ENCODE measurements at places on chromosomes 4 and X.
A peak's percentile ranks its signal among the peaks of the same experiment; 100 is the strongest.

DNA sequence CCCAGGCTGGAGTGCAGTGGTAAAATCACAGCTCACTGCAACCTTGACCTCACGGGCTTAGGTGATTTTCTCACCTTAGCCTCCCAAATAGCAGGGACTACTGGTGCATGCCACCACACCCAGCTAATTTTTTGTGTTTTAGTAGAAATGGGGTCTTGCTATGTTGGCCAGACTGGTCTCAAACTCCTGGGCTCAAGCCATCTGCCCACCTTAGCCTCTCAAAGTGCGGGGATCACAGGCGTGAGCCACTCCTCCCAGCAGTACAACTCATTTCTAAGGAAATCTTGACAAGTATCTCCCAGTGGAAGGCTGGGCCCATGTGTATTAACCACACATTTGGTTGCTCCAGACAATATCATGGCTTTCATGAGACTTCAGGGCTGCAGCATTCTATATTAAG, 20.4 kb upstream of the PDLIM5 start:
- DNase-seq: no peak

- DNase-seq: no peak
Measured at GRCh38 chr4:154450966-154451365, 40.6 kb downstream of the DCHS2 start.

DNA sequence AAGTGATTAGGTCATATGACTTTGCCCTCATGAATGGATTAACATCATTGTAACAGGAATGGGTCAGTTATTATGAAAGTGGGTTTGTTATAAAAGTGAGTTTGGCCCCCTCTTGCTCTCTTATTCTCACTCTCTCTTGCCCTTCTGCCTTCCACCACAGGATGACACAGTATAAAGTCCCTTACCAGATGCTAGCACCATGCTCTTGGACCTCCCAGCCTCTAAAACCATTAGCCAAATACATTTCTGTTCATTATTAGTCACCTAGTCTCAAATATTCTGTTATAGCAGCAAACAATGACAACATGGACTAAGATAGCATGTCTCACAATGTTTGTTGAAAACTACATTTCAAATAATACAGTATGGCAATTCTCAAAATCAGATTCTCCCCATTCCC, 59.7 kb downstream of the RWDD4 start:
- DNase-seq: no peak

GRCh38 chr4:2757426-2757825, 1.3 kb upstream of the TNIP2 start:
- no peak for DNase-seq

GRCh38 chrX:132270021-132270420, 50.8 kb upstream of the RAP2C start:
- no peak for DNase-seq

DNA sequence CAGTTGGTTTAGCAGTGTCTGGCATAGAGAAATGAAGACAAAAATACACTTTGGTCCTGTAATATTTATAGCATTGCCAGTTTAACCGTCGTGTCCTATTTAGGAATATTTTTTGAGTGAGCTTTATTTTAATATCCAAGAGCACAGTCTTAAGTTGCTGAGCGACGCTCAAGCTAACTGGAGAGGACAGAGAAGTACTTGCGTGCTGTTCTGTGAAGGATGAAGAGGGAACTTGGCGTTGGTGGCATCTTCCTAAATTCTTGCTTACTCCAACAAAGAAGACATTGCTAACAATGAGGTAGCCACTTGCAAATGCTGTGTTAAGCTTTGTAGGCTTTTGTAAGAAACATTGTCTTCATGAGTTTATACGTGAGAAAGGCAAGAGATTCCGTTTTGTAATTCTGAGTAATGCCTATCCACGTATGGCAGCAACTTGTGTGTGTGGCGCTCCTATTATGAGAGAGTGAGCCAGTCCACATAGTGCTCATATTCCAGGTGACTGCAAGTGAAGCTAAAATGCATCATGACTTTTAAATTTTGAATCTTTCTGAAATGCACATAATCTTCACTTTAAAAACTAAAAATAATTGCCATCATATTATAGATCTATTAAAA, 50.6 kb downstream of the SYNPO2 start:
- DNase-seq: no peak

- no peak for DNase-seq
Measured at GRCh38 chr4:79255793-79256192, 70.1 kb downstream of the NAA11 start.

DNA sequence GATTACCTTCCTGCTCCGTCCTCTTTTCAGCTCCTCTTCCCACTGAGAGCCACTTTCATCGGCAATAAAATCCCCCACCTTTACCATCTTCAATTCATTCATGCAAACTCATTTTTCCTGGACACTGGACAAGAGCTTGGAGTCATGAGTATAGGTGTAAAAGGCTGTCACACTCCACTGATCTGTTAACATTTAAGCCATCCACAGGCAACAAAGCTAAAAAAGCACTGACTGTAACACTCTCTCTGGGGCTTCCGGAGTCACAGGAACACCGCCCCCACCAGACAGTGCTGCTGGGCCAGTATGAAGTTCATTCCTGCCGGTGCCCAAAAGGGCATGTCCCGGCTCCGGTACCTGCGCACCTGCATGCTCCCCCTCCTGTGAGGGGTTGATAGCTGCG, 38.5 kb downstream of the MAGEB5 start:
- no peak for DNase-seq

DNA sequence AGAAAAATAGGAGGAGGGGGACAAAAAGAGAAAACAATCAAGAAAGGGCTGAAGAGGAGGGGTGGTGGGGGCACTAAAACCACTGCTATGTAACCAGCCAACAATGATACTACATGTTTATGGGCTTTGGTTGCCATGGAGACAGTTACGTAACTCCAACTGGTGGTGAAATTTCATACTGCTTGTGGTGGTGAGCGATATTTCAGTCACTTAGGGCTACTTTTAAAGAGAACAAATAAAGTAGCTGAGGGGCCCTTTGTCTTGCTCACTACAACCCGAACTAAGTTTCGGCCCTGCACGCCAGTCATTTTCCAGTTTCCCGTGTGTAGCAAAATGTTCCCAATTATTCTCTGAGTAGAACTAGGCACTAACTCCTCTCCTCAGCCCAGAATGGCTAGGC, 275.2 kb upstream of the EDA2R start:
- DNase-seq: no peak

DNA sequence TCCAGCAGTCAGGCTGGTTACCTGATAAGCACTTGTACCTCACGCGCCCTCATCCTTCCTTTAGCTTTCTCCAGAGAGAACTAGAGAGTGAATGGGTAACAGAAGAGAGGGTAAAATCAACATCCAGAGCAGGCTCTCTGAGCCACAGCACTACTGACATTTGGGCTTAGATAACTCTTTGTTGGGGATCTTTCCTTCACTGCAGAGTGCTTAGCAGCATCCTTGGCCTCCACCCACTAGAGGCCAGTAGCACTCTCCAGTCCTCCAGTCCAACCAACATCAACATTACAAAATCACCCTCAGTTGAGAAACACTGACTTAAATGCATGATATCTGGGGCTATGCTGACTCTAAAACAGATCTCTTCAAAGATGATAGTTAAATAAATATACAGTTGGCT, 220.7 kb downstream of the TACR3 start:
- no peak for DNase-seq

- peak; percentile 31 for DNase-seq
Measured at GRCh38 chr4:15653864-15654592, 1.1 kb downstream of the FBXL5 start.

- no peak for DNase-seq
Measured at GRCh38 chr4:159463235-159463634, 360.4 kb downstream of the RAPGEF2 start.

DNA sequence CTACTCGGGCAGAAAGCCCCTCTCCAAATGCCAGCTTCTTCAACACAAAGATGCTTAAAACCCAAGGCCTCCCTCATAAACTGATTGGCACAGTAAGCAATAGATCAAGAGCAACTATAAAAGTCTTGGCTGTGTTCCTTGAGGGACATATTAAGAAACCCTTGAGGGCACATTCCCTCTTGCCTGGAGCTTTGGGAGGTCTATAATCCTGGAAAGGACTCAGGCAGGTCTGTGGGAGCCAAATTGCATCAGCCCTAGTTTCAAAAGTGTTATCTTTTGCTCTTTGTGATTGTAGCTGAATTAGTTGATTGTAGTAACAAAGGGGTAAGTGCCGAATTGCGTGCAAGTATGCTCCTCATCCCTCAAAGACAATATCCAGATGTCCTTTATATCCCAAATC, 18.6 kb upstream of the SETD7 start:
- DNase-seq: no peak

GRCh38 chr4:107799669-107800450, 24.9 kb upstream of the SGMS2 start:
- no peak for DNase-seq

DNA sequence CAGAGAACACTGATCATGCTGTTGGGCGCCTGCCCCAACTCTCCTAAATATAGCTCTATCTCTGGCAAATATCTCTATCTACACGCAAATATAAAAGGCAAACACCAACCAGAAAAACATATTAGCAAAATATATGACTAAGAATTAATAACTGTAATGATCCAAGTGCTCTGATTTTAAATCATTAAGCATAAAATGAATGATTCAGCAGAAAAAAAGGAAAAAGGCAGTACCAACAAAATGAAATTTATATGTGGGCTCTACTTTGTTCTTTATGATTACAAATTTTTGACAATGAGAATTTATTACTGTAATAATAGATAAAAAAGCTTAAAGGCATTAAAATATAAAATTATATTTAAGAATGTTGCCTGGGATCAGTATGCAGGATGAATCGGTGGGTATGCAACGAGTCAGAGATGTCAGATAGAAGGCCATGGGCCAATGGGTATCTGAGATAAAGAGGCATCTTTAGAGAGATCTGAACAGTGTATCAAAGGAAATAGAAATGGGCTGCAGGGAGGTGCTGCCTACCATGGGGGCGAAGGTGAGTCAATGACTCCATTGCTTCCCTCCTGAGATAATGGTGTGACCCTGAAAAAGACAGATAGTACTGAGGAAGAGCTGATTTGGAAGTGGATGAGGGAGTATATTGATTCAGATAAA, 234.8 kb downstream of the SCFD2 start:
- DNase-seq: peak; percentile 47

GRCh38 chr4:4368809-4369580, 17.9 kb upstream of the NSG1 start:
- DNase-seq: no peak

DNA sequence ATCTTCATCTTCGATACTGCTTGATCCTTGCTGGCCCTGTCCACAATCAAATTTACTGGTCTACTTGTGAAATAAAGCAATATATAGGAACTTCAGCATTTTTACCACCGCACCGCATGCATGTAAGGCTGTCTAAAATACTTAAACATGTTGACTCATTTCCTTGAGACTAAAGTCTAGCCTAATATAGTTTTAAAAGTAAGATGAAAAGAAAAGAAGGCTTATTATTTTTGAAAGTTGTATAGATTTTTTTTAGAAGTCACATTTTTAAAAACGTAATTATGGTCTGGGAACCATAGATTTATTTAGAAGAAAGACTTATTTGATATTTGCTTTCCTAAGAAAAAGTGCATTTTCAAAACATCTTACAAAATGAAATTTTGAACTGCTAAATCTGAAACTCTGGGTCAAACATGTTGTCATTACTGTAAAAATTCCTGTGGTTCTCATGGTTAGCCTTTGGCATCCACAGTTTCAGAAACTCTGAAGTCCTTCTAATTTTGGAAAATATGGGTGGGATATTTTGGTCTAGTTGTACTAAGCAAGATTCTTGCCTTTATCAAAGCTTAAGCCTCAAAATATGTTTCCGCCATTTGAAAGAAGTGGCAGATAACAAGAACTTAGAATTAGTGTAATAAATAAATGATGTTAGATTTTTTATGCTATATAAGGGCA, 423.5 kb upstream of the CTSO start:
- DNase-seq: no peak

DNA sequence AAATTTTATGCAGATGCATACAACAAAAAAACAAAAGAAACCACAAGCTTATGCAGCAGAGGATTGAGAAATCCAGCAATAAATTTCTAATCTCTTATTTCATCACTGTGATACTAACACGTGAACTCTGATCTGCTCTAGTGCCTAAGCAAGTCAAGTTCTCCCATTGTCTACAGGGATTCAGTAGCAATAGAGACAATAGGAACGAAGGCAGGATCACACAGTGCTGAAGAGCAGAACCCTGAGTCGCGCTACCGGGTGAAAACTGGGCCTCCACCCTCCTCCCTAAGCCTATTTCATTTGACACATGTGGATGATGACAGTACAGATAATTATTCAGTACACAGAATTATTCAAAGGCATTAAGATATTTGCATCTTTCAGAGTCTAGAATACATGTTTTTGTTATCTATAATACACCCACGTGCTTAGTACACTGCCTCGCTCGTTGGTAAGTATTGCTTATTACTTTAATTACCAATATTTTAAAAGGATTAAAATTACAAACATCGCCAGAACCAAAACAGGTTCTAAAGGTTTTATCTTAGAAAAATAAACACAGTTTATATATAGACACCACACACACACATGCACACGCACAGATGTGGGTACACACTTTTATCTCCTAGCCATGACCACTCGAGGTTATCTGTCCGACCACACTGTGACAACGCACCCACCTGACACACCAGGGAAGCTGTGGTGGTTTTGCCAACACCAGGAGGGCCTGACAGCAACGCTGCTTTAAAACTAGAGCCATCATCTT, 60.1 kb downstream of the RFC1 start:
- DNase-seq: no peak

DNA sequence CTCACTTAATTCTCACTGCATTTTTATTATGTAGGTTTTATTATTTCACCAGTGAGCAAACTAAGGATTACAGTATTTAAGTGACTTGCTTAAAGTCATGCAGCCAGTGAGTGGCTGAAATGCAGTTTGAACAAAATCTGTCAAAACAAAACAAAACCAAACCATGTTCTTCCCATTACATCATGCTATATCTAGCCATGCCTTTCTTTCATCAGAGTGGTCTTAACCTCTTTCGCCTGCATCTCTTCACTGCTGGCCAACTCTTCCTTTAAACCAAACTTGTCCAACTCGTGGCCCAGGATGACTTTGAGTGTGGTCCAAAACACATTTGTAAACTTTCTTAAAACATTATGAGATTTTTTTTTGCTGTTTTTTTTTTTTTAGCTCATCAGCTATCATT, 223.2 kb downstream of the PCDH7 start:
- no peak for DNase-seq

GRCh38 chr4:97530676-97531075, 612.6 kb downstream of the STPG2 start:
- no peak for DNase-seq

GRCh38 chr4:108247387-108248049, 78.8 kb upstream of the LEF1 start:
- DNase-seq: no peak

GRCh38 chrX:3690140-3690539, 23.3 kb downstream of the PRKX start:
- no peak for DNase-seq

DNA sequence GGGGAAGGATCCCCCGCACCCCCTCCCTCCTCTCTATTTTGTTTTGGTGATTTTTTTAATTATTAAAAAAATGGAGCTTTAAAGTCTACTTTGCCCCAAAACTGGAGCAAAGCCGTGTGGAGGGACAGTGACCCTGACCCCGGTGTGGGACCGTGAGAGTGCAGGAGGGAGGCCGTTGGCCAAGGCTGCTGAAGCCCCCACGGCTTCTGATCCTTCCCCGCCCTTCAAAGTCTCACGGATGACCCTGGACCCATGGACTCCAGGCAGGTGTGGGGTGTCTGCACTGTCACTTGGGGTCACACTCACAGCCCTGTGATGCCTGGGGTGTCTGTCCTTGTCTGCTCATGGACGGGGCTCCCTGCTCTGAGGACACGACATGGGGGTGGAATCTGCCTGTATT, 133.3 kb downstream of the CPZ start:
- no peak for DNase-seq

GRCh38 chrX:104922206-104922621, 298.3 kb downstream of the TEX13A start:
- DNase-seq: peak; percentile 74

GRCh38 chrX:1355131-1356046, 18.8 kb downstream of the IL3RA start:
- no peak for DNase-seq

Data from activated CD4-positive, alpha-beta T cell treated with anti-CD3 and anti-CD28 coated beads for 36 hours (primary cell).